ENCODE measurements at places on chromosomes 13 and 19.
A peak's percentile ranks its signal among the peaks of the same experiment; 100 is the strongest.

DNA sequence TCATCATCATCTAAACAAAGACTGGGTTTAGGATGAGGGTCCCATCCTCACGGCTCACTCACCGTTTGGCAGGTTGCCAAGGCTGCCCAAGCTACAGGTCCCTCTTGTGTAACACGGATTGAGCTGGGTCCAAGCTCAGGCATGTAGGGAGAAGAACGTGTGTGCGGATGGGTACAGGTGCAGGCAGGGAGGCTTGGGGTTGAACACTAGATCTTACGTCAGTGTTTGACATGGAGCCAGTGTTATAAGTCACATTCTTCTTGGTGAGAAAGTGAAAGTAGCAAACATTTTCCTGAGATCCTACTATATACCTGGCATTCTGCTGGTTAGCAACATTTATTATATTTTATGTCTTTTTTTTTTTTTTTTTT is 136.8 kb upstream of the RNF113B start:
- DNase-seq: no peak

DNA sequence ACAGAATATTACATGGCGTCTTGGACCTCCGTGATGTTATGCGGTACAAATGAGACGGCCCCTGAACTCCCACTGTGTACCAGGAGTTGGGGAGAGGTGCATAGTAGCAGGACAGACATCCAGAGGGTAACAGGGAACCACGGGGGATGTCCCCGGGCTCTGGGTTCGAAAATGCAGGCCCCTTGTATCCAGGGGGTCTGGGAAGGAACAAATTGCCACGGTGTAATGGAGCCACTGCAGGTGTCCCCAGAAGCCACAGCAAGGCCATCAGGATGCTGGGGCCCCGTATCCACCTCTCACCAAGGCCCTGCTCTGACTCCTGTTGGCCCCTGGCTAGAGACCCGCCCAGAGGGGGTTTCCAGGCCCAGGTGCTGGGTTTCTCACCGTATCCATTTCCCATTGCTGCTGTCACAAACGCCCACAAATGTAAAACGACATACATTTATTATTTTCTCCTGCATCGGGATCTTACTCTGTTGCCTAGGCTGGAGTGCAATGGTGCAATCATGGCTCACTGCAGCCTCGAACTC is 77.8 kb downstream of the INSR start:
- no peak for DNase-seq

- no peak for DNase-seq
Measured at GRCh38 chr13:99371956-99372355, 64.8 kb upstream of the GPR183 start.

GRCh38 chr13:35499676-35500075 is 23.2 kb upstream of the MAB21L1 start:
- no peak for DNase-seq

- no peak for DNase-seq
Measured at GRCh38 chr13:77508959-77509620, 26.4 kb upstream of the SCEL start.

DNA sequence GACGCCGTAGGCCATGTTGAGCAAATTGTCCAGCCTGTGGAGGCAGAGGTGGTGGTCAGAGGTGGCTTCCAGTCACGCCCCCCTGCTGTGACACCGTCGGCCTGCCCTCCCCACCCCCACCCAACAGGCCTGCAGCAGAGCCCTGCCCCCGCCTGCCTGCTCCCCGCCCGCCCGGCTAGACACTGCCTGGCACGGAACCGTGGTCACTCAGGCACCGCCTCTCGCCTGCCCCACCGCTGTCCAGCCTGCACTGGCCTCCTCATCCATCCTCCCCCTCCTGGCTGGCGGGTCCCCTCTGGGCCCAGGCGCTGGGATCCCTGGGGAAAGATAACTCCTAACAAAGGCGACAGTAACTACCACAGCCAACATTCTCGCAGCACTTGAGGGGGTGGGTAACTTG is 21.7 kb downstream of the PRKCSH start:
- peak; percentile 56 for DNase-seq

DNA sequence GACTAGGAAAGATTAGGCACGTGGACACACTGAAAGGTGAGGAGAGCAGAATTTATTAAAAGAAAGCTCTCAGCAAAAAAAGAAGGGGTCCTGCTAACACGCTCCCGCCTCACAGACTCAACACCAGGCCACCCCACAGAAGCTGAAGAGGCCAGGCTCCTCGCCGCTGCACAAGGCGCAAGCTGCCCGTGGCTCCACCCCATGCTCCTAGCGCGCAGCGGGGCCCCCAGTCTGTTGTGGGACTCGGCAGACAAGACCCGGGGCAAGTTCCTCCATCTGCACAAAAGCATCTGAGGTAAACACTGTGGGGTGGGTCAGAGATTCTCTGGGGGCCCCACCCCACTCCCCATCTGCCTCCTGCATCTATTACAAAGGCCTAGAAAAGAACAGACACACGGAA is 1462.4 kb downstream of the EFNB2 start:
- no peak for DNase-seq

DNA sequence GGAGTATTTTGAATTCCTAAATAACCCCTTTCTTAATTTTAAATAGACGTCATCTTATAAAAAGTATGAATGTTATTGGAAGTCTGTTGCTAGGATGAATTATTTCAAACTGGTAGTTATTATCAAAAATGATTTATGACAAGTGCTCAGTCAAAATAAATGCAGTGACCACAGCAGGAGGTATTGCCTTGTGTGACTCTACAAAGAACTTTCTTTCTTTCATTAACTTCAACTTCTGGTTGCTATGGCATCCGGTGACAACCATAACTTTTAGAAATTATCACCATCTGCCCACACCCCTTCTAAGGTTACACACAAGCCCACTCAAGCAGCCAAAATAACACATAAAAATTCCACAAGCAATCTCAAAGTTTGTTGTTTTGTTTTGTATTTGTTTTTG is 189.9 kb downstream of the DACH1 start:
- peak; percentile 30 for DNase-seq

DNA sequence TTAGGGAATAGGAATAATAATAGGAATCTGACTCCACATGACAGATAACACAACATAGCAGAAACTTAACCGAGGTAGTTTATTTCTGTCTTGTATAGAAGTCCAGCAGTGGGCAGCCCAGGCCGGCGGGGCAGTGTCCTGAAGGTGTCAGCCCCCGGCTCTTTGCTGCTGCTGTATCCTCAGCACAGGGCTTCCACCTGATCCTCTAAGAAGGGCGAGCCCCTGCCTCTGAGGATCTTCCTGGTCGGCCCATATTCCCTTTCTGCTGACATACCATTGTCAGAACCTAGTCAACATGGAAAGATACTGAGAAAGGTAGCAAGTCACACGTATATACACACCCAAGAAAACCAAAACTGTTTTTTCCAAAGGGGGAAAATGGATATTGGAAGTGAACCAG is 56.2 kb upstream of the GPR183 start:
- no peak for DNase-seq

- DNase-seq: no peak
Measured at GRCh38 chr13:25111585-25111956, 15.6 kb downstream of the PABPC3 start.

DNA sequence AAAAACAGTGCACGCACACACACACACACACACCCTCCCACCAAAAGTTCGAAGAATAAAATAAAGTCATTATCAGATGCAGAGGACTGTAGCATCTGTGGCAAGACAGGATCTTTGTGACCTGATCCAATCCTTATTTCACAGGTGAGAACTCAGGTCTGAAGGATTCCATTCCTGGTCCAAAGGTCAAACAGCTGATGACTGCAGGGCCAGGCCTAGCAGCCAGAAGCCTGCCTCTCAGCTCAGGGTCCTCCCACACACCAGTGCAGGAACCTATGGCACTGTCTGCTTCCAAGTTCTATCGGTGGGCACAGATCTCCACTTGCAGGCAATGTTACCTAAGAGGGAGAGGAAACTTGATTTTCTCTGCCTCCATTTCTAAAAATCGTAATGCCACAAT is 57.5 kb downstream of the SERP2 start:
- no peak for DNase-seq

- no peak for DNase-seq
Measured at GRCh38 chr13:32530841-32531253, 7.7 kb downstream of the N4BP2L2 start.

DNA sequence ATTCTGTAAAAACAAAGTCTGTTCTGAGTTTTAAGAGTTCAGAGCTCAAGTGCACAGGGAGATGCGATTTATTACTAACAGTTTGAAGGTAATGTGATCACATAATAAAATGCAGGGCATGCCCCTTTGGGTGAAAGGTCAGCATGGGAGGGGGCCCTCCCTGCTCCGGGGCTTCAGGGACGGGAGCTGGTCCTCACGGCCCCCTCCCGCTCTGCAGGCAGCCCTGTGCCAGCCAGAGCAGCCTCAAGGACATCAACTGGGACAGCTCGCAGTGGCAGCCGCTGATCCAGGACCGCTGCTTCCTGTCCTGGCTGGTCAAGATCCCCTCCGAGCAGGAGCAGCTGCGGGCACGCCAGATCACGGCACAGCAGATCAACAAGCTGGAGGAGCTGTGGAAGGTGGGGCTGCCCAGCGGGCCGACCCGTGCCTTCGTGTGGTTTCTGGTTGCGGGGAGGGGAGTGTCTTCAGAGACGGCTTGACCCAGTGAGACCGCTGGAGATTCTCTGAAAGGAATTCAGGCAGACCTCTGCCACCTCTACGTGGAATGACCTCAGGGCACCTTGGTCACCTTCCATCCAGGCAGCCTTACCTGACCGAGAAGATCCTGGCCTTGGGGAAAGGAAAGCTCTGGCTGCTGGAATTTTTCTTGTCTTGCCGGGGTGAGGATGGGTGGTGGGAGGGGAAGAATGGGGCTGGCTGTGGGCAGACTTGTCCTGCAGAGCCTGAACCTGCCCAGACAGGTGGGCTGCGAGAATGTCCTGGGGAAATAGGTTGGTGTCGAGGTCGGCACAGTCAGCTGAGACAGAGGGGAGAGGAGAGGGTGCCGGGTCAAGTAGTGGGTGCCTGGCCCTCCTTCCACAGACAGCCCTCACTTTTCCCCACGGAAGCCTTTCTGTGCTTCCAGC is 19.0 kb downstream of the UPF1 start:
- peak; percentile 77 for DNase-seq

- DNase-seq: no peak
Measured at GRCh38 chr13:22061371-22061805, 390.5 kb downstream of the FGF9 start.

DNA sequence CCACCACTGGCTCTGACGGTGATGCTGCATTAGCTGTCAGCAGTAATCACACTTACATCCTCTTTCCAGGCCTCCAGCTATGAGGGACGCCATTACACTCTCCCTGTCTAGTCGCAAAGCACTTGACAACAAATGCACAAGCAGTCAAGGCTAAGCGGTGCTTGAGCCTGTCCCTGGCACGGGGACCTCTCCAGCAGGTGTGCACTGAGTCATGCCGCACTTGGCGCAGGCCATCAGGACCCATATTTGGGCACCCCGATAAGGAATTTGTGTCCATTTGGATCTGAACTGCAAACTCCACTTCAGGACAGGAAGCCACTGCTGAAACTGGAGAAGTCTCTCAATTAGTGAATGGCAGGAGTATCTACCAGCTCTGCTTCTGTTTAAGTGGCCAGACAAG is 301.9 kb upstream of the OBI1 start:
- DNase-seq: no peak

- peak; percentile 47 for DNase-seq
Measured at GRCh38 chr13:99442273-99442895, 58.9 kb upstream of the TM9SF2 start.

DNA sequence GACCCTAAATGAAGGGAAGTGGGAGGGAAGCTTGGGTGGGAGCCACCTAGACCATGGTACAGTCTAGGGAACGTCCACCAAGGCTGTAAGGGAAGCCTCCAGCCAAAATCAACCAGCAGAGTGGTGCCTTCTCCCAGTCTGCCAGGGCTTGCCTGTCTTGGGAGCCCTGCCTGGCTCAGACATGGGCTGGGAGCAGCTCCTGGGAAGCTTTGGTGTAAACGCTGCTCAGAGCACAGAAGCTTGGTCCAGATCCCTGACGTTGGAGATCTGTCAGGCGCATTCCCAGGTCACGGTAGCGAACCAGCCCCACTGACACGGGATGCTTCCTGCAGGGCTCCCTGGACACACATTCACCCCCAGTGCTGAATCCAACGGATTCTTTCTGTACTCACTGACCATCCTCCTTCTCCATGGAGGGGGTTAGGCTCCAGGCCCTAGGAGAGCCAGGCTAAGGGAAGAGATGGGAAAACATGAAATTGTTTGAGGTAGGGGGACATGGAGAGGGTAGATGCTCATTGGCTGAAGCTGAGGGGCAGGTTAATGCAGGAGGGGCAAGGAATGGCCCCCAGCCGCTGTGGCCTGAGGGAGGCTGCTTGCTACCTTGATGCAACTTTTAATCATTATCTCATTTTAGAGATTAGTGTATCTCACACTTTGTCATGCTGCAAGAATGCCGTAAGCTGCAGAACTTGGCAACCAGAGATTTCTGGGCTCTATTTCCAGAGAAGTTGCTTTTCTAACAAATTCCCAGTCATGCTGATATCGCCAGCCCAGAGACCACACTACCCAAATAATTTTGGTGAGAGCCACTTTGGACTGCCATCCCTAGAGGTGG is 195.8 kb downstream of the UQCRFS1 start:
- no peak for DNase-seq

DNA sequence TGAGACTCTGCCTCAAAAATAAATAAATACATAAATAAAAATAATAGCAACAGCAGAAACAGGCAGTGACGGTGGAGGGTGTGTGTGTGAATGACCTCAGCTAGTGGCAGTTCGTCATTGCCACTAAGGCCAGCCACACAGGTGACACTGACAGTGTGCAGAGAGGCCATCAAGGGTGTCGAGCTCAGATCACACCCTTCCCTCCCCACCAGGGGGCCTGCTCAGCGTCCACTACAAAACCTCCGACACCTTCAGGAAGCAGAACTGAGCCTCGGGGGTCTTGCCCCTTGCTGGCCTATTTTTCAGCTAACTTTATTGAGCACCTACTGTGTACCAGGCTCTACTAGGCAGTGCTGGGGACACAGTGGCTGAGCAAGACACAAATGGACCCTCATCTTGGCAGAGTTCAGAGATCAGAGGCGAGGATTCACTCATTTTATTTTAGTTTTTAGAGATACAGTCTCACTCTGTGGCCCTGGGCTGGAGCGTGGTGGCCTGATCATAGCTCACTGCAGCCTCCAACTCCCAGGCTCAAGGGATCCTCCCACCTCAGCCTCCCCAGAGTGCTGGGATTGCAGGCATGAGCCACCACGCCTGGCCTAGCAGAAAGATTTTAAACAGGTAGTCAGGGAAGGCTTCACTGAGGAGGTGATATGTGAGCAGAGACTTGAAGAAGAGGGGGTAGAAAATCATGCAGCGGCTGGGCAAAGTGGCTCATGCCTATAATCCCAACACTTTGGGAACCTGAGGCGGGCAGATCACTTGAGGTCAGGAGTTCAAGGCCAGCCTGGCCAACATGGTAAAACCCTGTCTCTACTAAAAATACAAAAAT is 30.3 kb upstream of the SEMA6B start:
- peak; percentile 59 for DNase-seq

DNA sequence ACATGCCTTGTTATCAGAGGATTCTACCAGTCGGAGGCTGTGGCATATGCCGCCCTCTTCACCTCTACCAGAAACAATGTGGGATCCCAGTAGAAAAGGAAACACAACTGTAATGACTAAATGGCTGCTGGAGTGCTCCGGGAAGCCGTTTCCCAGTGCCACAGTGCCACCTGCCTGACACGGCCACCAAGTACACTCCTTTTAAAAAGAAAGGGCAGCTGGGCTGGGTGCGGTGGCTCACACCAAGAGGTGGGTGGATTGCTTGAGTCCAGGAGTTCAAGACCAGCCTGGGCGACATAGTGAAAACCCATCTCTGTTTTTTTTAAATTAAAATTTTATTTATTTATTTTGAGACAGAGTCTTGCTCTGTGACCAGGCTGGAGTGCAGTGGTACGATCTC is 67.3 kb downstream of the TRPM4 start:
- DNase-seq: peak; percentile 67

GRCh38 chr19:45141203-45141900 is 19.4 kb downstream of the NKPD1 start:
- DNase-seq: no peak

- no peak for DNase-seq
Measured at GRCh38 chr19:44706506-44707236, 7.7 kb downstream of the CEACAM16 start.

Measured in nephron progenitor cell (in vitro differentiated cells).